ENCODE measurements at places on chromosomes 7 and 10. TPM values are rescaled to one million over a fixed set of nuclear protein-coding genes. Genes with fewer than 3 reads are reported as not detected.

The VSTM2A gene
- not detected for total RNA-seq

- no peak for DNase-seq
- peaks cover 29% of the 10 kb centered on the region for H3K4me1 ChIP-seq
- H3K4me3 ChIP-seq, result peak overlapping the region; percentile 60
- no peaks in the 10 kb centered on the region for H3K27me3 ChIP-seq
These were observed 17.8 kb upstream of the HKDC1 start for GRCh38 chr10:69202332-69202731.

DNA sequence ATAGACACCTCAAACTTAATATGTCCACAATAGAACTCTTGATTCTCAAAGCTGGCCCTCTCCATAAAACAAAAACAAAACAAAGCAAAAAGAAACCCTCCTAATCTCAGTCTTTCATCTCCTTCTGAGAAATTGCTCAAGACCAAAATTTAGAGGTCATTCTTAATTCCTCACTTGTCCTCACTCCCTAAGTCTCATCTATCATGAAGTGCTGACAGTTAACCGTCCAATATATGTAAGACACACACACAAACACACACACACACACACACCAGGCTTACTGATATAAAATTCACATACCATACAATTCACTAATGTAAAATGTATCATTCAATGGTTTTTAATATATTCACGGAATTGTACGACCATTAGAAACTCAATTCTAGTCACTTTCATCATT is 17.0 kb upstream of the SVIL start:
- DNase-seq, result no peak
- no peak overlapping the region for H3K27ac ChIP-seq
- H3K36me3 ChIP-seq, result no peaks in the 10 kb centered on the region
- peaks cover 44% of the 10 kb centered on the region for H3K4me1 ChIP-seq

DNA sequence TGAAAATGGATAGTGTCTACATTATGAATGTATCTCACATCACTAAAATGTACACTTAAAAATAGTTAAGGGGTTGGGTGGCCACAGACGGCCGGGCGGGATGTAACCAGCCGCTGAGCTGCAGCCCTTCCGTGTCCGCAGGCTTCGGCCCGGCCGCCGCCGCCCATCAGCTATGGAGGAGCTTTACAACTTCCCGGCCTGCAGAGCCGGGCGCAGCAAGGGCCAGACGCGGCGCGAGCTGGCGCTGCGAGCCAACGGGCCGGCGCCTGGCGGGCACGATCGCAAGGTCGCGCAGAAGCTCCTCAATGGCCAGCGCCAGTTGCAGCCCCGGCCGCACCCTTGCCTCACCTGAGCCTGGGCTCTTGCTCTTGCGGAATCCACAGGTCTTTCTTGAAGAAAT is 69.1 kb downstream of the KMT2C start:
- DNase-seq, result no peak
- no peaks in the 10 kb centered on the region for H3K27me3 ChIP-seq
- peaks cover 6% of the 10 kb centered on the region for H3K36me3 ChIP-seq

DNA sequence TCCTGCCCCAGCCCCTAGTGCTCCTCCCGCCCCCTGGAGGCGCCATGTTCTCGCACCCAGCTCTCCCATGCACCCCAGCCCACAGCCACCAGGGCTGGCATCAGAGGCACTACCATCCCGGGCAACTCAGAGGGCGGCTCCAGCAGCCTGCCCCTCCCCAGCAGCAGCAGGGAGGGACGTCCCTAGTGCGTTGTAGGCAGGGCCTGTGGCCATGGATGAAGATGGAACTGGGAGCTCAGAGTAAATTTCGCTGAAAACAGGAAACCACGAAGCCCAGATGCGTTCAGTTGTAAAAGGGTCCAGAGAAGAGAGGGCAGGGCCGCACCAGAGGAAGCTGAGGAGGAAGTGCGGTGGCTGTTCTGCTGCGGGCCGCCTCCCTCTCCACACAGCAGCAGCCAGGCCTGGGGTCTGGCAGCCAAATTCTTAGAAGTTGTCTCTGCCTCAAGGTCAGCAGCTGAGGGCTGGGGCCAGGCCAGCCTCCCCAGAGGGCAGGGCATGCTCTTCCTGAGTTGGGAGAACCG is 24.6 kb downstream of the VSIR start:
- H3K4me3 ChIP-seq, result peak overlapping the region; percentile 89
- peak overlapping the region; percentile 97 for H3K27ac ChIP-seq
- peaks cover 77% of the 10 kb centered on the region for H3K4me1 ChIP-seq

- H3K27me3 ChIP-seq, result peaks cover 8% of the 10 kb centered on the region
- no peaks in the 10 kb centered on the region for H3K36me3 ChIP-seq
- H3K4me1 ChIP-seq, result no peaks in the 10 kb centered on the region
- DNase-seq, result no peak
These were observed 124.7 kb upstream of the SDK1 start for GRCh38 chr7:3176112-3177000.

Data from natural killer cell treated with Interleukin-12 subunit alpha and Interleukin-12 subunit beta and Interleukin-15 and Interleukin-18, amount 100 ng/mL, for 72 hours (primary cell).